B cell (primary cell): ENCODE measurements at places on chromosomes 16 and 17. TPM values are rescaled to one million over a fixed set of nuclear protein-coding genes. Genes with fewer than 3 reads are reported as not detected.

DNA sequence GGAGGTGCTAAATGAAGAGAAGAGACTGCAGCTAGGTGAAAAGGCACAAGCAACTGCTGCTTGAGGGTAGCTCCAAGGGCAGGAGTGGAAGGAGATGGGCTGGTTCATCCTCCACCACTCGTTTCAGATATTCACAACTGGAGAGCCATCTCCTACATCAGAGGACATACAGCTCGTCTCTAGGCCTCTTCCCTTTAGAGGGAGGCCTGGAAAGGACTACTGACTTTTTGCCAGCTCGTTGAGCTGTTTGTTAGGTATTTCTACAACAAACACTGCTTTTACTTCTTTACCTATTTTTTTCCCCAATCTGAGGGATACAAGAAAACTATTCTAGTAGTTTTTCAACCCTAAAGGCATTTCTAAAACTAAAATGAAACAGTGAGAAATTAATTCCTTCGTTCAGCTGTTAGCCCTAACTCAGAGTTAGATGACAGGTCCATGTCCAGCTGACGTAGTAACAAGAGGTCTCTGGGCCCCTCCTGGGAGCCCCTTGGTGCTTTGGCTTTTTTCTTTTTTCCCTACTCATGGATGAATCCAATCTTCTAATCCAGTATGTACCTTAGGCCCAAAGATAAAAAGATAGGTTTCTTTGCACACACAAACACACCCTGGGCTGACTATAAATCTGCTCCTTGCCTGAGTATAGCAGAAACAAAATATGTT, 47.8 kb upstream of the TBX2 start:
- DNase-seq, result no peak

- DNase-seq, result no peak
Observed at GRCh38 chr16:81582655-81583441, 138.2 kb downstream of the CMIP start.

DNA sequence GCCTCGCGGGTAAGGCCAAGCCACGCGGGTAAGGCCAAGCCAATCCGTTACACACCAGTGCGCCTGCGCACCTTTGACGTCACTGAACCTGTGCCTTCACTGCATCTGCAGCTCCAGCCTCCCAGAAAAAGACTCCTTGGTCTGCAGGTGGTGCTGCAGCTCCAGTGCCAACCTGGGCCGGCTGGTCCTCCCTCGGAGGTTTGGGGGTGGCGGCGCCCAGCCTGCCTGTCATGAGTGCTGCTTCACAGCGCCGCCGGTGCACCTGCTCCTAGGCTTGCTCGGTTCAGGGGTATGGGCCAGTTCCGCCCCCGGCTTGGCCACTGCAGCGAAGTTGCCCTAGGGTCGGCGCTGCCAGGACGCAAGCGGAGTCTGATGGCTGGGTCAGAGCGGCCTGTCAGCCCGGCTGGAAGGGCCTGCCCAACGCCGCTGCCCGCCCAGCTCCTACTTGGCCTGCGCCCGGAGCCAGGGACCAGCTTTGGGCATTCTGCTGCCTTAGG, 146.6 kb downstream of the USP22 start:
- peak; percentile 40 for DNase-seq

DNA sequence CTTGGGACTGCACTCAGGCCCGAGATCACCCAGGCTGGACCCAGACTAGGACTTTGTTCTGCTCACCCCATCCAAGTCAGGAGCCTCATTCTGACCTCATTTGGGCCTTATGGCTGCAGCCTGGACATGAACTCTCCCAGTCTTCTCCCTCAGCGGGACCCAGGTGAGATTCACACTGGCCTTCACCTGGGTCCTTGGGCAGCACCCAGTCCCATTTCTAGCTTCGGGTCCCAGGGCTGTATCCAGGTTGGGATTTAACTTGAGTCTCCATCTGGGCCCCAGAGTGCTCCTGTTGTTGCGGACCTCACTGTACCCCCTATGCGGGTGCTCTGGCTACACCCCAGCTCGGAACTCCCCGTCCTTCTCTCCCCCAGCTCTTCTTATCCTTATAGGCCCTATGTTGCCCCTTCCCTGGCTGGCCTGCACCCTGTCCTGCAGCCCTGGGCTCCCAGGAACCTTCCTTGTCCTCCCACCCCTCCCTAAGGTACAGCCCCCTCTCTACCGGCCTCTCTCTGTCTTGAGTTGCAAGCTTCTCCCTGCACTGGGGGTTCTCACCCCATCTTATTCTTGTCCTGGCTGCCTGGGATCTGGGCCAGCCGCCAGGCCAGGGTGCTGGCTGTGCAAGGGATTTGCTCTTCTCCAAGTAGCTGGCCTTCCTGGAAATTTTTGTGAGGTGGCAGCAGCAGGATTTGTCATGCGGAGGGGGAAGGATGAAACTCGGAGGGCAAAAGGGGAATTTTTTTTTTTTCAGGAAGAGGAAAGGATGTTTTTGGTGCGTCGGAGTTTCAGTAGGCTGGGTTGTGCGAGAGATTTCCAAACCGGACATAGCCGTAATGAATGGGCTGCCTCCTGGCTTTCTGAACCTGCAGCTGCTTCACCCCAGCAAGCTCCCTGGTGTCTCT, 904 bp downstream of the MAP2K3 start:
- peak; percentile 26 for DNase-seq

DNA sequence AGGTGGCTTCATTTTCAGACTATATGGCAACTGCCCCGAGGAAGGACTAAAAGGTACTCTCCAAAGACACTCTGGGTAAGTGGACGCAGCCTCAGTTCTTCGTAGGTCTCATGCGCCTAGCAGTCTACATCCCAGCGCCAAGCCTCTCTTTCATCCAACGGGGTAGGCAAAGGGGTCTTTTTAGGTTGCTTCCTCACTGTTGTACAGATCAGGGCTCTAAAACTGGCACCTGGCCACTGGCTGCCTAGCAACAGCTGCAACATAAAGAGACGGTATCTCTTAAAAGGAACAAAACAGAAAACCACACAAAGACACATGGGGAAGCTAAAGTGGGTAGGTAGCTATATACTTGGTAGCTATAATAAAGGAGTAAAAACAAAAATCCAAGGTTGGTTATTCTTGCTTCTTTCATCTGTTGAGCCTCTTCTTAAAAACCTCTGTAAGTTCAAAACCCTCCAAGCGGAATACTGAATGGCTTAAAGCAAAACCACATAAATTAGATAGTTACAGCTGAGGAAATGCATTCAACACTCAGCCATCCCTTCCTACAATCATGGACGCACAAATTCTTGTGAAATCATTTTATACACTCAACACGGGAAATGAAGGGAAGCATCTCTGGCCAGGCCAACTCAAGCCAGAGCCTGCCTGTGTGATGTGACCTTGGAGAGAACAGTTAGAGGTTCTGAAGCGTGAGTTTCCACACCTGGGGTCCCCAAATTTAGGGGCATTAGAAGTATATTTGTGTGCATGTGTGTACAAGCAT, 22.7 kb downstream of the CYTH1 start:
- DNase-seq, result peak; percentile 90

GRCh38 chr16:83779886-83780285, 27.9 kb upstream of the HSBP1 start:
- DNase-seq, result no peak

GRCh38 chr17:73697872-73698271, 53.6 kb upstream of the SDK2 start:
- DNase-seq, result no peak

- DNase-seq, result no peak
Observed at GRCh38 chr16:20122011-20122410, 48.3 kb upstream of the GPR139 start.

DNA sequence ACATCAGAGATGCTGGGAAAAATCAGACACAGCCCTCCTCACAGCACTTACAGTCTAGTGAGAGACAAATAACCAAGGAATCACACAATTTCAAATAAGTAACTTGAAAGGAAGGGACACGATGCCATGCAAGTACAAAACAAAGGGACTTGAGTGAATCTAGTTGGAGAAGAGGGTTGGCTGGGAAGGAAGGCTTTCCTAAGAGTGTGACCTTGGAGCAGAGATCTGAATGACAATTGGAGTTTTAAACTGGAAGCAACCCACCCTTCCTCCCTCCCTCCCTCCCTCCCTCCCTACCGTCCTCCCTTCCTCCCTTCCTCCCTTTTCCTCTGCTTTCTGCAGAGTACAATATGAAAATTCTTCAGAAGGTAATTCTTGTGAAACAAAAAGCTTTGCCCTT, 31.1 kb downstream of the ADAMTS18 start:
- no peak for DNase-seq

DNA sequence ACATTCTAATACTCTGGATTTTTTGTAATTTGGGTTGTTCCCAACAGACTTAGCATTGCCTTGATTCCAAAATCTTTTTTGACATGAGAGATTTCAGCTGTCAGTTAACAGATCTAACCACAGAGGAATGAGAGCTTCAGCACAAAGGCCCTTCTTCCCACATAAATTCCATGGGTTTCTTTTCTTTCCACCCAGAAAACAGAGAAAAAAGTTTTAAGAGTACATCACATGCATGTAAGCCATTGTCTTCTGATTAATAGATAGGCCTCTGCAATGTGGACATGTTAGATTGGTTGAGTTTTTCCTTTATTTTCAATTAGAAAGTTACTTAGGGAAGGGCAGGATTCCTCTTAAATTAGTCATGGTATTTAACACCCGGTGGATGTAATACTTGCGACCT, 939 bp downstream of the MYH8 start:
- DNase-seq, result no peak

DNA sequence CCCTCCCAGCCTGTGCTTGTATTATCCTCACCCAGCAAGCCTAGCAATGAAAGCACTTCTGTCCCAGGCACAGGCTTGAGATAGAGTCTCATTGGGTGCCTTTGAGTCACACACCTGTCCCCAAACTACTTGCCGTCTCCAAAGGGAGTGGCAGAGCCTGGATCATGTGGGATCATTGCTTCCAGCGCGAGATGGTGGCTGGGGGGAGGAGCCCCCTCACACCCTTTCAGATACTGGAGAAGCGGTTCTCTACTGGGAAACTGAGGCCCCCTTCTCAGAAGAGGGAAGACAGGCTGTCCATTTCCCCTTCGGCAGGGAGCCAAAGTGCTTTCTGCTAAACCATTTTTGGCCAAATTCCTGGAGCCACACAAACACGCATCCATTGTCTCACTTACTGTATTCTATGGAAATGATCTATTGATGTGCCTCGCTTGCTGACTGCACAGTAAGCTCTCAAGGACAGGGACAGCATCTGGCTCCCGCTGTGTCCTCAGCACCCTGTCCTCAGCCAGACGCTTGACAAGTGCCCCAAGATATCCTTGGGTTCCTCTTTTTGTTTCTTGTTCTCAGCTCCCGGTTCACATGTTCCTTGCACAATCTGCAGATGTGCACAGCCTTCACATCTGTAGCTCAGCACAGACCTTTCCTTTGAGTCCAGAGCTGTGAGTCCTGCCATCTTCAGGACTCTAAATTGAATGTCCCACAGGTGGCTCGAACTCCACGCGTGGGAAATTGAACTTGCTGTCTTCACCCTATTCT, 26.0 kb upstream of the DLX3 start:
- DNase-seq, result no peak

- DNase-seq, result no peak
Observed at GRCh38 chr16:17287166-17287800, 183.5 kb downstream of the XYLT1 start.

DNA sequence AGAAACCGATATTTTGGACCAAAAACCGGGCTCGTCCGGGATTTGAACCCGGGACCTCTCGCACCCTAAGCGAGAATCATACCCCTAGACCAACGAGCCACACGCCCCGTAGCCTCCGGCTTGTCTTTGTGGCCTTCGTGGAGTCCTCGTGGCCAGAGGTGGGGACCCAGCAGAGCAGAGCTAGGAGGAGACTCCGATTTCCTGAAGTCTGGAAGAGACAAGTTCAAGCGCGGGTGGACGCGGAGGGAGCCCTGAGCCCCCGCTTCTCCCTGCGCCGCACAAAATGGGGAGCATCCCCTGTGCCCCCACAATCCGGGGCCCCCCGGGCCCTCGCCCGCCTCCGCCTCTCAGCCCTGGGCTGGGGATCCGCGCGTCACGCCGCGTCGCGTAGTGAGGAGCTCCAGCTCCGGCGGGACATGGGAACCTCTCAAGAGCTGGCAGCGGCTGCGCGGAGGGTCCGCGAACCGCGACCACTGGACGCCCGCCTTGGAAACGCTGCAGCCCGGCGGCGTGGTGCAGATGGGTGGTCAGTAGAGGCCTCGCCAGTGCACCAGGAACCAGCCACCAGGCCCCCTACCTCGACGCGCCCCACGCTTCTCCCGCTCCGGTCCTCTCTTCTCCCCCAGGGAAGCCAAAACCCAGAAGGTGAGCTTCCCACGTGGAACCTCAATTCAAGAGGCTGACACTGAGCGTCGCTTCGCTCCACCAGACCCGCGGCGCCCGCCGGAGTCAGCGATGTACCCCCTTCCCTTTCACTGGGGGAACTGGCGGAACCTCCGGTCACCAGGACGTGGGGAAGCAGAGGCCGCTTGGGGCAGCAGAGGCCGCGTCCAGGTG, 5.2 kb upstream of the OR1F1 start:
- peak; percentile 63 for DNase-seq

DNA sequence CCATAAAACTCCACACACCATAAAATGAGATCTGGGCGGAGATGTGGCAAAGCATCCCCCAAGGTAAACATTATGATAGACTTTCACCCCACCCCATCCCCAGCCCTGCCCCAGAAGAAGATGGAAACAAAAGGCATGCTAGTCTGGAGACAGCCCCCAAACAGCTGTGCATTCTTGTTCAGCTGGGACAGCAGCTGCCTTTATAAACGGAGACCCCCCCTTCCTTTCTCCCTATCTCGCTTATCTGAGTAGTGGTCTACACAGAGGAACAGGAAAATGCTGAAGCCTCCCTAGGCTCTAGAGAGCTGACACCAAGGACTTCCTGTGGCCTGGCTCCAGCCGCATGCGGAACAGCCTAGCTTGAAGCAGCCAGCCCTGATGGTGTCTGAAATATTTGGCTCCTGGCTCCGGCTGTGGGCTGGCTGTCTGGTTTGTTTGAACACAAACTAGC, 190.3 kb upstream of the ANKFN1 start:
- no peak for DNase-seq

GRCh38 chr17:8885967-8886684, 18.7 kb upstream of the PIK3R6 start:
- DNase-seq, result no peak

- no peak for DNase-seq
Observed at GRCh38 chr17:80294210-80294609, 33.6 kb downstream of the RNF213 start.

DNA sequence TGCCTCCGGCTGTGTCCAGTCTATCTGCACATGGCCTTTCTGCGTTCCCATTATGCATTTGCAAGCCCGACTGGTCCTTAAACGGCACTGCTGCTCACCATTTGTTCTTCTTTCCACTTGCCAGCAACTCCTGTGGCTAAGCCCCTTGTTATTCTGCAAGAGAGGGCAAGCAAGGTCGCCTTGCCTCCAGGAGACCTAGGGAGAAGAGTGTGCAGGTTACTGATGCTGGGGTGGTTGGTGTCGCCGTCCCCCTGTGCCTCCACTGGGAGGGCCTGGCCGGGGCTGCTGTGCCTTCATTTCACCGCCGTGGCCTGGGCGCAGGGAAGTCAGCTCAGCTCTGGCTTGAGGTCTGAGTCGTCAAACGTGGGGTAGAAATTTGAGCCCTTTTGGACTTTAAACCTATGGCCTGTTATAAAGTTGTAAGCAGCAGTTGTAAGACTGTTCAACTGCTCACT, 12.7 kb downstream of the SLC6A4 start:
- DNase-seq, result no peak

GRCh38 chr16:25257956-25258860, 563 bp upstream of the ZKSCAN2 start:
- DNase-seq, result peak; percentile 92

Gene CD300E
- polyA plus RNA-seq, result 0.92 and 1.4 TPM in 2 replicates

Gene TBC1D3E
- polyA plus RNA-seq, result 0.13 and 0.17 TPM in 2 replicates

Gene ABCC11
- polyA plus RNA-seq, result 0.09 TPM in 1 of 2 replicates, not detected in the other

Gene SLX4
- 5.2 and 5.4 TPM in 2 replicates for polyA plus RNA-seq

Gene KRT31
- polyA plus RNA-seq, result not detected in 2 replicates

Gene KRT40
- not detected in 2 replicates for polyA plus RNA-seq

Gene APPBP2
- polyA plus RNA-seq, result 6.3 and 10.9 TPM in 2 replicates

Gene CIITA
- 632 and 717 TPM in 2 replicates for polyA plus RNA-seq

Gene MRC2
- 0.09 and 0.37 TPM in 2 replicates for polyA plus RNA-seq

Gene EPX
- not detected in 2 replicates for polyA plus RNA-seq

Gene FZD2
- polyA plus RNA-seq, result 1.1 and 1.6 TPM in 2 replicates

Gene EVPLL
- 0.06 TPM in 1 of 2 replicates, not detected in the other for polyA plus RNA-seq
